HFFc6 (cell line): ENCODE measurements at places on chromosomes 6 and 20.

DNA sequence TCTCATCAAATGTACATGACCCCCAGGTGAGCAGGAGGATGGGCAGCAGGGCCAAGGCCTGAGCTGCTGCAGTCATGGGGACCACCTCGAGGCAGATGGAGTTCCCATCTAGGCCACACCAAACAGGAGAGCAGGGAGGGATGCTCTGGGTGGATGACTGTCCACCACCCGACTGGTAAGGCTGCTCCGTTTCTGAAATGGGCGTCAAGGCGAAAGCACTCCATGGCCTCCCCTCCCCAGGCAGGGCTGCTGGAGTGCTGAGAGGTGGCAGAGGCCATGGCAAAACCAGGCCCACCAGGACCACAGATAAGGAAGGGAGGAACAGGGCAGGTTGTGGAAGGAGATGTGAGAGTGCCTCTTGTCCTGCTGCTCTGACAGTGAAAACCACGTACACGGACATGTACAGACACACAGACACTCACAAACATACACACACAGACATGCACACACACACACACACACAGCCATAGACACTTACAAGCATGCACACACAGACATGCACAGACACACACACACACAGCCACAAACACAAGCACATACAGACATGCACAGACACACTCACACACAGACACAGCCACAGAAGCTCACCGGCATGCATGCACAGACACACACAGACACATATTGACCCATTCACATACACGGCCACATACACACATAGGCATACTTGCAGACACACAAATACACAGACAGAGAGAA, 93.2 kb downstream of the PSMG4 start:
- DNase-seq = no peak

- no peak for DNase-seq
Observed at GRCh38 chr6:105357165-105357564, 45.7 kb downstream of the PREP start.

GRCh38 chr20:11387189-11387754, 530.4 kb upstream of the BTBD3 start:
- peak; percentile 81 for DNase-seq

DNA sequence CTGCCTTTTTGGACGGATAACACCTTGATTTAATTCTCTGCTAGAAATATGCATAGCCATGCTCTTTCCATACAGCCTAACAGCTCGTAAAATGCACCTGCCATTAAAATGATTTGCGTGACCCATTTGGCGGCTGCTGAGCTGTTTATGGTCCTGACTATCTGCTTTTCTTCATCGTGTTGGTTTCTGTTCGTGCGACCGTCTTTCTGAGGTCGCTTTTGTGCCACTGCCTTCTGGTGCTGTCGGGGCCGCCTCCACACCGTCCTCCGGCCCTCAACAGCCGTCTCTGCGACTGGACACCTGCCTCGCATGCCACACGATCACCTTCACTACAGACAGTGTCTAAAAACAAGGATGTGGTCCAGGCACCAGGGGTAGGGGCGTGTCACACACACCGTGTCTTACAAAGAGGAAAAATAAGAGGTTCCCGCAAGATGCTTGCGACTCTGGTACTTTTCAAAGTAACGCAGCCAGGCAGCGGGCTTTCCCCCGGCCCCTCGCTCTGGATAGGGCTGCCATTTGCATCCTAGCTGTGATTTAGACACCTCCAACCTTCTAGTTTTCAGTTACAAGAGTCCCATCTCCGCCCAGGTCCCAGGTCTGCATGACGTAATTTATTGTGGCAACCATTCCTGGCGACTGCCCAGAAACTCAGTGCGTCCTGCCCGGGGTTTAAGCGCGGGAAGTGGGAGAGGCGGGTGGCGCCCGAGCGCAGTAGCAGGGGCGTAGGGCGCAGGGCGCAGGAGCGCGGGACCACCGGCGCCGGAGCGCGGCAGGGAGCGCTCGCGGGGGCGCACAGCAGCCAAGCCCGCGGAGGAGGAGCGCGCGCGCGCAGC, at the start of gene STMND1:
TSS of gene STMND1 (plus strand) at position 629 of the 836 bp plus-strand sequence. CDS start 208 bp downstream, outside the sequence.
- no peak for DNase-seq
